ENCODE measurements at places on chromosomes 6 and 20.

DNA sequence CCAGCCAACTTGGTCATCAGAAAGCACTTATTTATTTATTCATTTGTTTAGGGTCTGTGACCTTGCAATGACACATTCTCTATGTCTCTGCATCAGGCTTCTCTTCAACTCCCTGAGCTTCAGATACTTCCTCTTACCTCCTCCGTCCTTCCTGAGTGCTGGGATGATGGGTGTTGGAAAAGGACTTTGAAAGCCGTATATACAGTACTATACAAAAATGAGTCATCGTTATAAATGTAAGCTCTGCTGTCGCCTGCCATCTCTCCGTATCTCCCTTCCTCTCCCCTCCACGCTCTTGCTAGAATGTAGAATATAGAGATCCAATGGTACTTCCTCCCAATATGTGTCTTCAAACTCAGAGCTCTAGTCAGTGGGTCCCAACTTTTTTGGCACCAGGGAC lies 91.9 kb upstream of the SALL4 start:
- no peak for DNase-seq

- DNase-seq, result no peak
Measured at GRCh38 chr6:69883551-69883950, 17.2 kb downstream of the COL19A1 start.

DNA sequence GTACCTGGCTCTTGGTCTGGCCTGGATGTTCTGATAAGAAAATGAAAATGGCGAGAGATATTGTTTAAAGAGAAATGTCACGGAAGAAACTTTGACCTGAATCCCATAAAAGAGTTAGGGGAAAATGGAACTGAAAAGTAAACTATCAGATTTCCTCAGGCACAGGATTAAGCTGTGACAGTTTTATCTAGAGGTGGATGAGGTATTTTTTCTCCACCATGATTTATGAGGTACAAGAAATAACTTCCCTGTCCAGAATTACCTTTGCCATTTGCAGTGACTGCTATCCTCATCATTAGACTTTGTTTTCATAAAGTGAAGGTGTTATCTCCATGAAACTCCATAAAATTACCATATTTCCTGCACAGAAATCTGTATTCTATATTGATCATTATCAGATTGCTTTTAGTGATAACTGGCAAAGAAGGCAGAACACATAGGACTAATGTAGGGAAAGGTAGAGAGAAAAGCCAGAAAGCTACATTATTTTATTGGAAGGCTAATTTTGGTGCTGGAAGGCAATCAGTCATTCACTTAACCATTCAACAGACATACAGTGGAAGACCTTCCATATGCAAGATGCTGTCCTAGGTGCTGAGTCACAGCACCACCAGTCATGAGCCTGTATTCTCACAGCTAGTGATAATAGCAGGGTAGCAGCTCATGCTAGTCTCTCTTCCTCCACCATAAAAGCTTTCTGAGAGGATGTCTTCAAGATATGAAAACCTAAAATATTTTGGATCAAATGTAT lies 427.3 kb upstream of the CITED2 start:
- no peak for DNase-seq

- DNase-seq, result no peak
Measured at GRCh38 chr6:53822401-53823125, 27.8 kb downstream of the LRRC1 start.

DNA sequence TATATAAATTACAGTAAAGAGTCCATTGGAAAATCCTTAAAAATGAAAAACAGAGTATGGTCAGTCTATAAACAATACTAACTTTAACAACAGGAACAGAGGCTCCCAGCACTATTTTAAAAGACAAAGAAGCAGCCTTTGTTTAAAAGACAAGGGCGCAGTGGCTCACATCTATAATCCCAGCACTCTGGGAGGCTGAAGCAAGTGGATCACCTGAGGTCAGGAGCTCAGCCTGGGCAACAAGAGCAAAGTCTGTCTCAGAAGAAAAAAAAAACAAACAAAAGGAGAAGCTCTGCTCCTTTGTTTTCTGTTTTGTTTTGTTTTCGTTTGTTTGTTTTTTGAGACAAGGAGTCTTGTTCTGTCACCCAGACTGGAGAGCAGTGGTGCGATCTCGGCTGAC lies 89.4 kb downstream of the DTNBP1 start:
- DNase-seq, result no peak
